ENCODE measurements at places on chromosomes 16 and 17. TPM values are rescaled to one million over a fixed set of nuclear protein-coding genes. Genes with fewer than 3 reads are reported as not detected.

Gene SPATA32
- 0.48 TPM for total RNA-seq

Gene RAB26
- 29.5 TPM for total RNA-seq

Gene FZD2
- total RNA-seq, result 50.5 TPM

Gene TERB1
- not detected for total RNA-seq

Gene GFER
- 63.8 TPM for total RNA-seq

GRCh38 chr16:31483081-31483480 is at the start of gene SLC5A2:
Gene SLC5A2 (plus strand): TSS chr16:31483123. CDS start chr16:31483137, 14 bp downstream.
- H3K27me3 ChIP-seq, result 0 out of 2 replicates have a peak, but pooled peaks cover 4% of the 10 kb centered on the region
- no peaks in the 10 kb centered on the region for H3K36me3 ChIP-seq
- no peak within 1 kb of the TSS for H3K27ac ChIP-seq
- no peak within 1 kb of the TSS for H3K4me3 ChIP-seq

DNA sequence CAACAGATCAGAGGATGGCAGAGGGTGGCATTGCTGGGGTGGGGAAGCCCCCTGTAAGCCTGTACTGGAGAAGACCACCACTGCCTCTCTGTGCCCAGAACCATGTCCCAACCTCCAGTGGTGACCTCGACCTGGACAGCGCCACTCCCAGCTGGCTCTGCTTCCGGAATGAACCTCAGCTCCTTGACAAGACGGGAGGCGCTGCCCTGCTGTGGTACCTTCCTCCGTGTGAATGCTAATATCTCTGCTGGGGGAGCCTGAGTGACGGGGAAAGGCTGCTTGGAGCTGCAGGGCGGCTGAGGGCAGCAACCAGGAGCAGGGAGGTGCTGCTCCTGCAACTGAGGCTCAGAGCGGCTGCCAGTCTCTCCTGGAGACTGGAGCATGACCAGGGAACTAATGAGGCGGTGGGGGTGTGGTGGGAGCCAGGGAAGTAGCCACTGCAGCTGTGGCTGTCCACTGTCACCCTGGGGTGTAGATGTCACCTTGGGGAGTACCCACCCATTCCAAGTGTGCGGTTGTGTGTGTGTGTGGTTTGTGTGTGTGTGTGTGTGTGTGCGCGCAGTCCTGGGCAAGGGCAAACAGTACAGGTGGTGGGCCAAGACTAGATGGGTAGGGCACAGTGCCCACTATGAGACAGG is 6.2 kb downstream of the PRCD start:
- peaks cover 8% of the 10 kb centered on the region for H3K4me1 ChIP-seq
- DNase-seq, result no peak
- H3K4me3 ChIP-seq, result no peak overlapping the region
- no peaks in the 10 kb centered on the region for H3K27me3 ChIP-seq
- H3K27ac ChIP-seq, result no peak overlapping the region

DNA sequence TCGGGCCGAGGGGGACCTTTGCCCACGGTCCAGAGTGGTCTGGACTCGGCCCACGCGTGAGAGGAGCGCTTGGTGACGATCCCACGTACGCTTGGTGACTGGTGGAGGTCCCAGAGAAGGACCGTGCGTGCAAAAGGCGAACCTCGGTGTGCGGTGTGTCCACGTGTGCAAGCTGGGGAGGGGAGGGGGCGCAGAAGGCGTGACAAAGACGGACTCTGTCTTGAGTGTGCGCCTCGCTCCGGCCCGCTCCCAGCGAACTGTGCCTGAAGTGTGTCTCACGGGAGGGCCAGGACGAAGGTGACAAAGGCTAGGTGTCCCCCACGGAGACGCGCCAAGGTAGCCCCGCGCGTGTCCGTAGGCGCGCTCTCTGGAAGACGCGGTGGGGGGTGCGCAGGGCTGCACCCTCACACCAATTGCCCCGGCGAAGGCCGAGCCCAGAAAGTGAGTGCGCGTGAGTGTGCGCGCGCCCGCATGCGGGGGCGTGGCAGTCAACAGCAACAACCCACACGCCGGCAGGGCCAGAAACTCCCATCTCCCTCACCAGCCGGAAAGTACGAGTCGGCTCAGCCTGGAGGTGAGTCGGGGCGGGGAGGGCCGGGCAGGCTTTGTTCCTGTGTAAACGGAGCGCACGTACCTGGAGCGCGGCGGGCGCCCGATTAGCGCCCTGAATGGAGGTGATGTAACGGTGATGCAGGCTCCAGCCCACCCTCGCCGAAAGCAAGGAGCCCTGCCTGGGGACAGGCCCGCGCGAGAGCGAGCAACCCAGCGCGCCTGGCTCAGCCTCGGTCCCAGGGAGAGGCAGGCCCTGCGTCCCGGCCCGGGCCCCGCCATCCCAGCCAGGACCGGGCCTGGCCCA is at the start of gene GPRC5C:
GPRC5C (plus strand) TSS at position 521 of the 856 bp plus-strand sequence. CDS start 7,689 bp downstream, outside the sequence.
- H3K27me3 ChIP-seq, result no peaks in the 10 kb centered on the region
- peak within 1 kb of the TSS; percentile 94 for H3K27ac ChIP-seq
- H3K4me1 ChIP-seq, result peaks cover 18% of the 10 kb centered on the region
- no peaks in the 10 kb centered on the region for H3K36me3 ChIP-seq
- H3K4me3 ChIP-seq, result peak within 1 kb of the TSS; percentile 81

- H3K27ac ChIP-seq, result no peak overlapping the region
- H3K36me3 ChIP-seq, result no peaks in the 10 kb centered on the region
- DNase-seq, result no peak
- no peaks in the 10 kb centered on the region for H3K27me3 ChIP-seq
These were observed 4.6 kb downstream of the SPNS3 start for GRCh38 chr17:4438162-4438944.

DNA sequence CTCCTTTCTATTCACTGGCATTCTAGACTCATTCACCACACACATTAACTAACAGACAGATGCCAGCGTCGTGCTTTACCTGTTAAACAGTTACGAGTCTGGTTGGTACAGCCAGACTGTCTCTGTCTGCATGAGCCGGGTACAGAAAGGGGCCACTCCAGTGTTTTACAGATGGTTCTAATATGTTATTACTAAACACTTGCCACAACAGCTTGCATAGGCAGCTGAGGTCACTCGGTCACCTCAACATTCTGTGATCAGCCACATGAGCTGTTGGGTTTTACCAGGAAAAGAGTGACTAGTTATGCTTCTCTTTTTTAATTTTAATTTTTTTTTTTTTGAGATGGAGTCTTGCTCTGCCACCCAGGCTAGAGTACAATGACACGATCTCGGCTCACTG is 25.2 kb downstream of the CD300A start:
- DNase-seq, result no peak
- no peak overlapping the region for H3K4me3 ChIP-seq
- H3K36me3 ChIP-seq, result no peaks in the 10 kb centered on the region
- no peak overlapping the region for H3K27ac ChIP-seq
- peaks cover 52% of the 10 kb centered on the region for H3K27me3 ChIP-seq

- H3K27ac ChIP-seq, result no peak overlapping the region
- no peak for DNase-seq
- no peak overlapping the region for H3K4me3 ChIP-seq
- H3K27me3 ChIP-seq, result no peaks in the 10 kb centered on the region
These were observed 1.7 kb downstream of the GALR2 start for GRCh38 chr17:76076146-76076764.

- no peak overlapping the region for H3K27ac ChIP-seq
- H3K36me3 ChIP-seq, result 0 out of 2 replicates have a peak, but pooled peaks cover 3% of the 10 kb centered on the region
- no peak overlapping the region for H3K4me3 ChIP-seq
- DNase-seq, result no peak
- H3K27me3 ChIP-seq, result no peaks in the 10 kb centered on the region
These were observed 32.1 kb downstream of the CTU2 start for GRCh38 chr16:88738151-88739084.

DNA sequence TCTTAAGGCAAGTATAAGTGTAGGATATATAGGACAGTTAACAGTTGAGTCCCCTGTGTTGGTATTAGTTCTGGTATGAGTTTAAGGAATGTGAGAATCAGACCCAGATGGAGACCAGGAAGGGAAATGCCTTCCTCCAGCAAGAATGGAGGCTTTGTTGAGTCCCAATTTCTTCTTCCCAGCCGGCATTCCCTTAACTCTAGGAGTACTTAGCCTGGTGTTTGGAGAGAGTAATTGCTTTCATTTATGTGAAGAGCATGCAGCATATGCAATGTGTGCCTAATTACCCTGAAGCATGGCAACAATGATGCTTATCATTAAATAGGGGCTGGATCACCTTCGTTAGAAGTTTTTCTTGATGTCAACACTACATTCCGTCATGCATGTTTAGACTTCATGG is 225.9 kb upstream of the XYLT1 start:
- peaks cover 13% of the 10 kb centered on the region for H3K27me3 ChIP-seq
- no peaks in the 10 kb centered on the region for H3K36me3 ChIP-seq
- DNase-seq, result no peak

- H3K27ac ChIP-seq, result no peak overlapping the region
- no peak for DNase-seq
- no peaks in the 10 kb centered on the region for H3K4me1 ChIP-seq
- no peak overlapping the region for H3K4me3 ChIP-seq
- H3K27me3 ChIP-seq, result peaks cover 8% of the 10 kb centered on the region
These were observed 19.4 kb upstream of the ZNF469 start for GRCh38 chr16:88363239-88363891.

DNA sequence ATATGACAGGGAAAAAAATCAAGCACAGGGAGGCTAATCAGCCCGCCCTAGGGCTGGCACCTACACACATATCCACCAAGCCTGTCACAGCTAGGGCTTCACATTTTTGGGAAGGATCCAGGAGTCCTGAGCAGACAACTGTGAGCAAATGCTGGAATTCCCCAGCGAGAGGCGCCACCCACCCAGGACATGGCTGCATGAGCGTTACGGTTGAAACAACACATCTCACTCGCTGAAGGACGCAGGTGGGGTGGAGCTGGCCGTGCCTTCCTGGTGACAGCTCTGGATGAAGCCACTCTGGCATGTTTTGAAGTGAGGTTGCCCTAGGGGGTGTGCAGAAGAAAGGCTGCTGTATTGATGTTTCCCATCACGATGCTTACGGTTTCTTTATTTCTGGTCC is 315.1 kb upstream of the EEF2KMT start:
- H3K27me3 ChIP-seq, result peaks cover 36% of the 10 kb centered on the region
- H3K36me3 ChIP-seq, result no peaks in the 10 kb centered on the region
- H3K4me1 ChIP-seq, result no peaks in the 10 kb centered on the region
- H3K27ac ChIP-seq, result no peak overlapping the region
- H3K4me3 ChIP-seq, result no peak overlapping the region

DNA sequence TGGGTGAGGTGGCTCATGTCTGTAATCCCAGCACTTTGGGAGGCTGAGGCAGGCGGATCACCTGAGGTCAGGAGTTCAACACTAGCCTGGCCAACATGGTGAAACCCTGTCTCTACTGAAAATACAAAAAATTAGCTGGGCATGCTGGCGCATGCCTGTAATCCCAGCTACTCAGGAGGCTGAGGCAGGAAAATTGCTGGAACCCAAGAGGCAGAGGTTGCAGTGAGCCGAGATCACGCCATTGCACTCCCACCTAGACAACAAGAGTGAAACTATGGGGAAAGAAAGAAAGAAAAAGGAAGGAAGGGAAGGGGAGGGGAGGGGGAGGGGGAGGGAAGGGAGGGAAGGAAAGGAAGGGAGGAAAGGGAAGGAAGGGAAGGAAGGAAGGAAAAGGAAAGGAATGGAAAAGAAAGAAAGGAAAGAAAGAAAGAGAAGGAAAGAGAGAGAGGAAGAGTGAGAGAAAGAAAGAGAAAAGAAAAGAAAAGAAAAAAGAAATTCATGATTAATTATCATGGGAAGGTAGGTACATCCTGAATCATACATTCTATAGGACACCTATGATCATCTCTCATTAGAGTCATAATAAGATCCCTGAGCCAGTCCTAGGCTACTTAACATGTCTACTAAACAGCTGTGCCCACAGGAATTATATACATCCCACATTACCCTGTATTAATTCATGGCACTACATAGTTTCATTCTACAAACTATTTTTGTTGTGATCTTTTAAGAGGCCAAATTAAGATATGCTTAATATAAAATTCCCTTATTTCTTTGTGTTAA is 40.9 kb downstream of the CREBBP start:
- no peak overlapping the region for H3K4me3 ChIP-seq
- no peak overlapping the region for H3K27ac ChIP-seq
- 0 out of 2 replicates have a peak, but pooled peaks cover 3% of the 10 kb centered on the region for H3K36me3 ChIP-seq
- no peaks in the 10 kb centered on the region for H3K27me3 ChIP-seq

DNA sequence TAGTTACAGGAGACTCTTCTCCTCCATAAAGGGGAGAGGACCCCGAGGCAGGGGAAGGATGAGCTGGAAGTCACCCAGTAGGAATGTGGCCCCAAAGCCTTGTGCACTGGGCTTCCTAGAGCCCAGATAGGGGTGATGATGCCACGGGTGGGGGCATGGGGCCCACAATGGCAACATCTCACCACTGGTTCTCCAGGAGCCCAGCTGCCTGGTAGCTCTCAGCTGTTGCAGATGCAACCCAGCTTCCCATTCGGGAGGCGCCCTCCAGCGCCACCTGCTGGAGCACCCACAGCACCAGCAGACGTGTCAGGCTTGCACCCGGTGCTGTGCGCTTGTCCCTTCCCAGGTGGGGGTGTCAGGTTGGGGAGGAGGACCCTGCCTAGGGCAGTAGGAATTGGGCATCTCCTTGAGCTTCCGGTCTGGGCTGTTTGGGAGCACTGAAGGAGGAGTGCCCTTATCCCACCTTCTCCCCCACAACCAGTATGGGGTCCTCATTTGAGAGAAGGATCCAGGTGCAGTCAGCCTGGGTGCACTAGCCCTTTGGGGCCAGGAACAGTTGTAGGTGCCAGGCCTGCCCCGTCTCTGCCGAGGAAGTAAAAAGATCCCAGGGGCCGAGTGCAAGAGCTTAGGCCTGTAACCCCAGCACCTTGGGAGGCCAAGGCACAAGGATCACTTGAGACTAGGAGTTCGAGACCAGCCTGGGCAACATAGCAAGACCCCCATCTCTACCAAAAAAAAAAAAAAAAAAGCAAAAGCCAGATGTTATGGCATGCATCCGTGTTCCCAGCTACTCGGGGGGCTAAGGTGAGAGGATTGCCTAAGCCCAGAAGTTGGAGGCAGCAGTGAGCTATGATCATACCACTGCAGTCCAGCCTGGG is 14.4 kb downstream of the CDIPT start:
- no peak overlapping the region for H3K4me3 ChIP-seq
- no peaks in the 10 kb centered on the region for H3K36me3 ChIP-seq
- H3K4me1 ChIP-seq, result no peaks in the 10 kb centered on the region

DNA sequence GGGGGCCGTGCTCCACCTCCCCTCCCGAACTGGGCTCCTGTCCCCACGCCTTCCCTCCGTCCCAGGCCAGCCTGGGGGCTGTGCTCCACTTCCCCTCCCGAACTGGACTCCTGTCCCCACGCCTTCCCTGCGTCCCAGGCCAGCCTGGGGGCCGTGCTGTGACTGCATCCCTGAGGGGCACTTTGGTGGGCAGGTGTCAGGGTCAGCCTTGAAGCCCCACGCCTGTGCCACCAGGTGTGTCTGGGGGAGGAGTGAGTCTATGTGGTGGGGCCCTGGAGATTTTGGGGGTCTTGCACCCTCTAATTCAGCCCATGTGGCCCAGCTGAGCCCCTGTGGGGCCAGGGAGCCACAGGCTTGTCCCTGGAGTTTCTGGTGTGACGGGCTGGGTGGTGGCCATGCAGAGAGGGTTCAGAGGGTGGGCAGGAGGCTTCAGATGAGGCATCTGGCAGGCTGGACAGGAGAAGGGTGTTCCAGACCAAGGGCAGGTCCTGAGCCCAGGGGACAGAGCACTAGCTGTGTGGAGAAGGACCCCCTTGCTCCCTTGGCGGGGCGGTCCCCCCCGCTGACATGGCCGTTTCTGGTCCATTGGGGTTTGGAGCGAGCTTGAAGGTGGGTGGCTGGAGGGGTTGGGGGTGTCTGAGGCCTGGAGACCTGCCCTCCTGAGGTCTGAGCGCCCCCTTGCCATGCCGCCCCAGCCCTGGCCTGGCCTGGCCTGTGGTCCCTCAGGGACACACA is 8.2 kb downstream of the NHERF2 start:
- H3K4me1 ChIP-seq, result peaks cover 15% of the 10 kb centered on the region
- H3K27ac ChIP-seq, result no peak overlapping the region
- H3K27me3 ChIP-seq, result no peaks in the 10 kb centered on the region
- no peaks in the 10 kb centered on the region for H3K36me3 ChIP-seq

- peaks cover 72% of the 10 kb centered on the region for H3K27me3 ChIP-seq
- no peak overlapping the region for H3K27ac ChIP-seq
- H3K36me3 ChIP-seq, result no peaks in the 10 kb centered on the region
- no peak overlapping the region for H3K4me3 ChIP-seq
- H3K4me1 ChIP-seq, result no peaks in the 10 kb centered on the region
- no peak for DNase-seq
These were observed 4.3 kb downstream of the SOX8 start for GRCh38 chr16:985646-986400.

Measured in PC-9 (cell line).